Tibial nerve (tissue), 4 donors: ENCODE measurements at places on chromosomes 2 and 18. TPM values are rescaled to one million over a fixed set of nuclear protein-coding genes. Genes with fewer than 3 reads are reported as not detected.

The TXNL4A gene
- total RNA-seq: 32.9 TPM

The GRB14 gene
- total RNA-seq: 6.5 TPM

The CCL20 gene
- not detected for total RNA-seq

The ROCK2 gene
- 61.4 TPM for total RNA-seq
